NCI-H1092 treated with DMSO at 0.1 percent for 48 hours (cell line): ENCODE measurements at places on chromosomes 3 and 15.

DNA sequence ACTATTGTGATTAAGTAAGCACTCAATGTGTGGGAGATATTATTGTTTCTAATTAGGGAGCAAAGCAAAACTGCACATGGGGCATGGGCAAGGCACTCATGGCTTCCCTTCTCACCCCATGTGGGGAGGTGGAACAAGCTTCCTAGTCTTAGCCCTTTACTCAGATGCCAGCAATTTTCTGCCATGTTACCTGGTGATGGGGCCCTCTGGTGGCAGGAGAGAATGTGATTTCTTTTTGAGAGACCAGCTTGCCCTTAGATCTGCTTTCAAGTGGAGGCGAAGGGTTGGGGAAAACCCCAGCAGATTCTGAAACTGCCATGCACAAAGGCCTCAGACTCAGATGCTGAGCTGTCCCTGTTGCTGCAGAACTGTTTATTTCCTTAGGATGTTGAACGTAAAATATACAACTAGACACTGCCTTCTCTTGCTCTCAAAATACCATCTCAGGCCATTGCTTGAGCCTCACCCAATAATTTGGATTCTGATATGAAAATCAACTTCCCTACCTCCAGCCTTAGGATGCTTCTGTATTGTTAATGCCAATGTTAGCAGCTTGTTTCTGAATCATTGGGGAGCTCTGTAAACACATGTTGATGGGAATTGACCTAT, 130.2 kb upstream of the TPRG1 start:
- DNase-seq = peak; percentile 68

DNA sequence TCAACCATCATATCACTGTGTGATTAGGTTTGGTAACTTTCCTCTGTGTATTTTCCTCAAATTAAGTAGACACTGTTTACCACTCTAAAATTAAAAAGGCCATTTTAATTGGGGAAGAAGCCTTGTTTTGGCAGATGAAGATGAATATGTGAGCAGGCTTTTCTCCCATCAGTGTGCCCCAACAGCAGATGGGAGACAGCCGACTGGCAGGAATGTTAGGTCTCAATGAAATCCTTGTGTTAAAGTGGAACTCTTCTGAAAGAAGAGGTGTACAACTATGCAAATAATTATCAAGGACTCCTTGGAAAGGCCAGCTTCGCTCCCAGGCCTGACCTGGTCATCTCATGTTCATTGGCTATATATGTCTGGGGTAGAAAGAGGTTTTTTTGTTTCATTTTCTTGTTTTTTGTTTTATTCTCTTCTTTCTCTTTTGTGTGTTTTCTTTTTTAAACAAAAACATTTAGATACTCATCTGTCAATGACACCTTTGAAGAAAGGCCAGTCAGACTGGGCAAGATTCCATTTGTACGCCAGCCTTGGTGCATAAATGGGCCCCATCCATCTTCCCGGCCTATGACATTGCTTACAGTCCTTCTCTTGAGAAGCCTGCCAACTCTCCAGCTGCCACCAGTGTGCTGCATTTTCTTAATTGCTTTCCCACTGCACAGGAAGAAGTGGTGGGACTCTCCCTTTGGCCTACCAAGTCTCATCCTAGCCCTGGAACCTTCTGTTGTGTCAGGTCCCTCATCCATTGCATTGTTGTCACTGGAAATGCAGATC, 25.8 kb downstream of the LRTM1 start:
- DNase-seq = no peak

- no peak for DNase-seq
Observed at GRCh38 chr3:125594125-125594524, 1.2 kb downstream of the OSBPL11 start.

DNA sequence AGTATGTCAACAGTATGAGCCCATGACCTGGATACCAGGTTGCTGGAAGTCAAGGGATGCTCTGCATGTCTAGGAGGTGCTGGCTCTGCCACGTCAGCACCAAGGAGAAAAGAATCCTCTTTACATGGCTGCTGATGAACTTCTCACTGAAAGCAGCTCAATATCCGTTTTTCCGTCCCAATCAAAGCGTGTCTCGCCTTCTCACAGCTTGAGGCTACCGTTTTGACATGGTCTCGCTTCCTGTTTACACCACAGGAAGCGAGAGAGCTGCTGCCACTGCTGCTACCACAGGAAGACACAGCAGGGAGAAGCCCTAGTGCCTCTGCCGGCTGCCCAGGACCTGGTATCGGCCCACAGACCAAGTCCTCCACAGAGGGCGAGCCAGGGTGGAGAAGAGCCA, 27.3 kb downstream of the STARD5 start:
- DNase-seq = no peak

DNA sequence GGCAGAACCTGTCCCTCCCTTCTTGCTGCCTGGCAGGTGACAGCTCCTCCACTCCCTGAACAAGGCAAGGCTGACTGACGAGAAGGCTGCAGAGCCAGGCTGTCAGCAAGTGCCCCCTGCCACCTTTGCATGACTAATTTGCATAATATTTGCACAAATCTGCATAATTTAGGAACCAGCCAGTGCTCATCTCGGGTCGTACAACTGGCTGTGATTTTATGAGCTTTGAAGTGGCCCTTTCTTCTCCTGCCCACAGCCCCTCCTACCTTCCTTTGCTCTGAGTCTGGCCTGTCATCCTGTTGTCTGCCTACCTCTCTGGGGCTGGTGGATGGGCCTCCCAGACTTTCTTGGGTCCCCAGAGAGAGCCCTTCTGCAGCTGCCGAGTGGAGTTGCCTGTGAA, 58.9 kb downstream of the LINGO1 start:
- DNase-seq = no peak

- DNase-seq = no peak
Observed at GRCh38 chr3:148930752-148931151, 60.6 kb upstream of the GYG1 start.

DNA sequence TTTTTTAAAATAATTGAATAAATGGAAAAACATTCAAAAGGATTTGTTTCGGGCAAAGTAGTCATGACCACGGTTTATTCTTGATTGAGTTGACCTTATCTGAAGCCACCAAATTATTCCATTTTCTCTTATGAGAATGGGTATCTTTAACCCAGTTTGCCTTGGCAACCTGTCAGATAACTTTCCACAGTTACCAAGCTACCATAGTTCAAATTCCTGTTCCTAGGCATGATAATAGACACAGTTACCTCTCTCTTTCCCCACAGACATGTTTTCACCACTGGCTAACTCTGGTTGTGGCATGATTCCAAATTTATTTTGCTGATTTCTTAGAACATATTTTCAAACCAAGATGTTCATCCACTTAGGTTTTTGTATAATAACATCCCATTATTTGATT, 84.9 kb downstream of the NECTIN3 start:
- DNase-seq = no peak

GRCh38 chr3:18556503-18557135, 131.5 kb upstream of the SATB1 start:
- no peak for DNase-seq

DNA sequence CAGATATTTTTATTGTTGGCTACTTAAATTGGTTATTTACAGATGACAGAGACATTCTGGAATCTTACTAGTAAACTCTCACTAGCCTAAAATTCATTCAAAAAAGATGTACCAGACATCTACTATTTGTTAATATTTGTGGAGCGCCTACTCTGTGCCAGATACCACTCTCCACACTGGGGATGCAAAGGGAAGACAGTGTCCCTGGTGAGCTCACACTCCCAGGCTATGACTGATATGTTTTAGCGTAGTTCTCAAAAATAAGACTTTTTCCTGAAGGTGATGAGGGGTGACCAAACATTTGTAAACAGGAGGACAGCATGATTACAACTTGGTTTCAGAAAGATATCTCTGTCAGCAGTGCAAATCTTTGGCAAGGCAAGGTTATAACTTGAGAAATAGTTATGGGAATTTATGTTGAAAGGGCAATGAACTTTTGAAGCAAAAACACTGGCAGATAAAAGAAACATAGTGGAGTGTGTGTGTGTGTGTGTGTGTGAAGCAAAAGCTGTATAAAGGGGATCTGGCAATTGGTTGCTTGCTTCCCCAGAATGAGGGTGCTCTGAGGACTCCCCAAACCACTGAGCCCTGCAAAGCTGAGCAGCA, 51.2 kb downstream of the HACD2 start:
- no peak for DNase-seq

- peak; percentile 1 for DNase-seq
Observed at GRCh38 chr3:145939431-145939830, 221.6 kb downstream of the PLOD2 start.

DNA sequence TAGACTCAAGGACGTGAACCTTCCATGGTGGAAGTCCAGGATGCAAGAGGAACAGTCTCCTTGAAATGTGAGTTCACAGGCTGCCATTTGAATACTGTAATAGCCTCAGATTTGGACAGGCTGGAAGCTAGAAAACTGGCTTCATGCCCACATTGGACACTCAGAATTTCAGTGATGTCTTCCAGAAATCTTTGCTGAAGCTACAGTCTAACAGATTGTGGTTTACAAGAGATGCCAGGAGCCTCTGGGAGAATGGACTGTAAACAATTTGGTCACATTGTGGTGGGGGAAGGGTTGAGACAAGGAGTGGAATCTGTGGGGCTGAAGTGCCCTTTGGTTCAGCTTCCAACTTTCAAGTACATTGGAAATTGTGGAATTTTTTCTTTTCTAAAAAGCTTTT, 252.0 kb upstream of the PROK2 start:
- no peak for DNase-seq

- no peak for DNase-seq
Observed at GRCh38 chr3:187769771-187770170, 24.5 kb upstream of the BCL6 start.

- DNase-seq = no peak
Observed at GRCh38 chr3:114839476-114839875, 307.6 kb downstream of the ZBTB20 start.

DNA sequence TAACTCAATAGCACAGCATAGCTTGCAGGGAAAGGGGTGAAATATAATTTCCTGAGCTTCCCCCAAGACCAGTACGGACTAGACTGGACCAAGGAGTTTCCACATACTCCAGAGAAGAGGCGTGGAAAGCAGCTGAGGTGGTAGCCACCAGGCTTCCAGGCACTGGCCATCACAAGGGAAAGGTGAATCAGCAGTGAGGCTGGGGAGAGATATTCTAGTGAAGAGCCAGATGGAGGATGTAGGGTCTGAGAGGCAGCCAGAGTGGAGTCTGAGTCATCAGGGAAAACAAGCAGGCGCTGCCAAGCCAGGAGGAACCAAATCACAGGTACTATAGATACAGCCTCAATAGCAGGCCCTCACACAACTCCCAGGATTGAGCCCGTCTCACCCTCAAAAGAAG, 9.6 kb upstream of the RASA2 start:
- no peak for DNase-seq

DNA sequence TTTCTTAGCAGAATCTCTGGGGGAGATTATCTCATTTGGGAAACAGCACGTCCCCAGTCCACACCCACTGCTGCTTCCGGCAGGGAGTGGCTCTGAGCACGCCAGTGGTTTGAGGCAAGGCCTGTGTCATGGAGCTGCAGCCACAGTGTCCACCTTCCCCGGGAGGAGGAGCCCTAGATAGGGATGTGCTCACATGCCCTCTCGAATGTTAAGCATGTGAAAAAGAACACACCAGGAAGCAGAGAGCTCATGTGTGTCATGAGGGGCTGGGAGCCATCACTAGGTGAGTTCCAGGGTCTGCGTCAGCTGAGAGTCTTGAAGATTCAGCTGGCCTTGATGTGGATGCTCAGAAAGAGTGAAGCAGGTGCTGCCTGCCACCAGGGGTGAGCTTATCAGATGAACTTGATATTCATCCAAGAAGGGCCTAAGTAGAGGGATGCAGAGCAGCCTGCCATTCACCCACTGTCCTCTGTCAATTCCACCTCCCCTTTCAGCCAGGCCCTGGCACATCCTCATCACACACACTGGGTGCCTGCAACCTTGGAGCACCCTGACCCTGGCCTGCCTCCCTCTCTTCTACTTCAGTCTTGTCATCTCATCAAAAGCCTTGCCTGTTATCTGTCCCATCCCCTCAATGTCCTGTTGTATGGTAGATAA, 16.3 kb downstream of the ITGA11 start:
- no peak for DNase-seq

DNA sequence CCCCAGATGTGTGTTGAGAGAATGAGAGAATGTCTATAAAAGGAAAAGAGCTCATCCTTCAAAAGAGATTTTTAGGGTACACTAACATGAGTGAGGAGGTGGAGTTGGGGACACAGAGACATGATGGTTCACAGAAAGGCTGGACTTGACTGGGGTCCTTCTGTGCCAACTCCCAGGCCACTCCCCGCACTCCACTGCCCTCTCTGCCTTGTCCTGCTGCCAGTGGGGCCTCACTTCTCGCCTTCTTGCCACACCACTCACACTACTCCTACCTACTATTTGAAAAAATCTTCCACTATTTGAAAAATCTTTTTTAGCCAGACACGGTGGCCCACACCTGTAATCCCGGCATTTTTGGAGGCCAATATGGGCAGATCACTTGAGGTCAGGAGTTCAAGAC, 298.1 kb downstream of the EPHB1 start:
- no peak for DNase-seq

- DNase-seq = no peak
Observed at GRCh38 chr3:128997486-128998133, 3.5 kb upstream of the EFCC1 start.

GRCh38 chr15:99427668-99428361, 138.0 kb upstream of the MEF2A start:
- no peak for DNase-seq

GRCh38 chr3:102125197-102125993, 276.1 kb downstream of the NFKBIZ start:
- DNase-seq = no peak

- no peak for DNase-seq
Observed at GRCh38 chr15:82900511-82901060, 51.9 kb downstream of the HOMER2 start.

- DNase-seq = peak; percentile 60
Observed at GRCh38 chr3:133271539-133271938, 128.3 kb upstream of the BFSP2 start.

DNA sequence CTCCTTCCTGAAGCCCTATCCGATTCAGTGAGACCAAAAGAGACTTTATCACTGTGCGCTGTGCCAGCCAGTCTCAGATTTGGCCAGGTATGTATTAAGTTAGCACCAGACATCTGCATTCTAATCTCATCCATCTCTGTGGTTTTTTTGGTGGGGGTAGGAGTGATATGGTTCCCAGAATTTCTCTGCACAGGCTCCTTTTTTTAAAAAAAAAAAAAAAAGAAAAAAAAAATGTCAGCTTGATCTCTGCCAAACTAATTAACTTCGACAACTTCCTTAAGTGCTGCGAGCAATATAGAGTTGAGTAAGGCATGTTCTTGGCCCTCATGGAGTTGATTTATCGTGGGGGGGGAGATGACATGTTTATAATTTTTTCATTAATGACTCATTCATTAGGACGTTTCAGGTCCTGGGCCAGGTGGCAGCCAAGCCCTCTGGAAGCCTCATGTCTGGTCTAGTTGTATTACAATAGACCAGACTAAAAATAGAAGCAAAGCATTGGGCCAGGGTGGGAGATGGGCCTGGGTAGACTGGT, 12.9 kb downstream of the SLCO3A1 start:
- DNase-seq = no peak

DNA sequence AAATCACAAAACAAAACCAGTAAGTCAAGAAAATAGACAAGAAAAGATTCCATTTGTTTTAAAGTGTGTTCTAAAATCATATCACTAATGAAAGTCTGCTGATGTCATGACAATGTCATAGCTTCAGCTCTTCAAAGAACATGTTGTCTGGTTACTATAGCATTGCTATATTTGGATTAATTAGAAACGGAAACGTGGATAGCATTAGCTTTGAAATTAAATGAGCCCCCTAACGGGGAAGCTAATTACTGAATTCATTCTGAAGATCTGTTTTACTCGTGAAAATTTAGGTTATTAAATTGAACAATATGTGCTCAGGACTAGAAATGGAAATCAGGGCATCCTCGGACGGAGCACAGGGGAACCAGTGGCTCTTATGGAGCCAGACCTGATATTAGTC, 316.7 kb upstream of the AGTR1 start:
- no peak for DNase-seq

GRCh38 chr3:122058294-122058693, 3.1 kb downstream of the CD86 start:
- no peak for DNase-seq
